ENCODE measurements at places on chromosomes 5 and 9.

GRCh38 chr5:45687701-45688100, 8.5 kb downstream of the HCN1 start:
- no peak overlapping the region for H3K4me3 ChIP-seq
- DNase-seq: no peak
- no peaks in the 10 kb centered on the region for H3K27me3 ChIP-seq

DNA sequence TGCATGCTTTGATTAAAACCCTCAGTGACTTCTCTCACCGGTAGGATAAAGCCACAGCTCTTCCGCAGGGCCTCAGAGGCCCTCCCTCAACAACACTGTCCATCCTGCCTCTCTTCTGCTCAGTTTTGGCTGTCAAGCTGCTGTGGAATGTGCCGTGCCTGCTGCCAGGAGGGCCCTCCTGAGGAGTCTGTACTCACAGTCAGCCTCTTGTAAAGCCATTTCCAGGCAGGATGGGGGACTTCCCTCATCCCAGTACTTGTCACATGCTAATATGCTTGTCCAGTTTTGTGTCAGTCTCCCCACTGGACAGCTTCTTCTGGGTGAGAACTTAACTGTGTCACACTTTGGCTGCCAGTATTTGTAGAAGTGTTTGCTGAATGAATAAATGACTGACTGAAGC, 13.9 kb upstream of the DDX41 start:
- peaks cover 17% of the 10 kb centered on the region for H3K36me3 ChIP-seq
- H3K4me1 ChIP-seq: no peaks in the 10 kb centered on the region
- DNase-seq: no peak
- no peak overlapping the region for H3K4me3 ChIP-seq
- H3K27me3 ChIP-seq: no peaks in the 10 kb centered on the region
- no peak overlapping the region for H3K27ac ChIP-seq

DNA sequence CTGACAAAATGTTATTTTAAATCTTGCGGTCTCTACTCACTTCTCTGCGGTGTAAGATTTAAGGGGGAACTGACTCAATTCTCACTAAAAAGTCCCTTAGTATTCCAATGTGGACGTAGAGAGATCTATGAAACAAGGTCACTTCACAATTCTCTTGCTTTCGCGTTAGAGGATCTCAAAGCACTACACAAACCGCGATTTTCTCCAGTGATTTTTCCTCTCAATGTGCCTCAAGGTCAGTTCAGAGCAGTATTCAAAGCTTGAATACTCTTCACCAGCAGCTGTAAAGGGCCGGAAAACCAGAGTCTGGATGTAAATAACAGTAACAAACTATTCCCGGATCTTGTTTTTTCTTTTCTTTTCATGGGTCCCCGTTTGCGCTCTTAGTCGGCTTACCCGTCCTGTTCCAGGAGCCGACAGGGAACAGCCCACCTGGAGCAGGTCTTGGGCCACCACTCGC, 128.2 kb downstream of the TMEM161B start:
- no peak overlapping the region for H3K4me3 ChIP-seq
- H3K36me3 ChIP-seq: no peaks in the 10 kb centered on the region
- no peak overlapping the region for H3K27ac ChIP-seq
- H3K4me1 ChIP-seq: peaks cover 4% of the 10 kb centered on the region
- H3K27me3 ChIP-seq: peaks cover 9% of the 10 kb centered on the region

GRCh38 chr5:137714946-137715345, 20.9 kb downstream of the KLHL3 start:
- no peaks in the 10 kb centered on the region for H3K27me3 ChIP-seq
- peaks cover 32% of the 10 kb centered on the region for H3K36me3 ChIP-seq
- H3K4me3 ChIP-seq: no peak overlapping the region
- no peak overlapping the region for H3K27ac ChIP-seq
- no peak for DNase-seq

- H3K4me1 ChIP-seq: no peaks in the 10 kb centered on the region
- H3K27me3 ChIP-seq: peaks cover 6% of the 10 kb centered on the region
- no peaks in the 10 kb centered on the region for H3K36me3 ChIP-seq
- no peak overlapping the region for H3K27ac ChIP-seq
- H3K4me3 ChIP-seq: no peak overlapping the region
Observed at GRCh38 chr9:117671468-117671867, 32.7 kb upstream of the TLR4 start.

GRCh38 chr9:100498592-100498991, 25.6 kb downstream of the TMEFF1 start:
- H3K4me3 ChIP-seq: no peak overlapping the region
- H3K36me3 ChIP-seq: peaks cover 14% of the 10 kb centered on the region
- no peak for DNase-seq

DNA sequence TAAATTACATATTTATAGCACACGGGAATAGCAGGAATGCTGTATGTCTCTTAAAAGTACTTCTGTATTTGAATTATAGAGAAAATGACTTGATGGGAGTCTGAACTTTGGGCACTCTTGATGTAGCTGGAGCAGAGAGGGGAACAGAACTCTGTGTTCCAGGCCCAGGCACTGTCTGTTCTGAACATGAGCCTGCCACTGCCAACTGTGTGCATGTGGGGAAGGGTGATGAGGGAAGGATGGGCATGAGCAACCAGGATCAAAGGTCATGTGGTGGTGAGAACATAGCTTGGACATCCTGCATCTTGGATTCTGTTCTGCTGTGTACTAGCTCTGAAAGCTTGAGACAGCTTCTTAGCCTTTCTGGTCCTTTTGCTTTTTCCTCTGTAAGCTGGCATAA, 16.4 kb upstream of the ZBED3 start:
- no peak overlapping the region for H3K4me3 ChIP-seq
- H3K27me3 ChIP-seq: no peaks in the 10 kb centered on the region
- no peak overlapping the region for H3K27ac ChIP-seq
- peaks cover 21% of the 10 kb centered on the region for H3K36me3 ChIP-seq

- H3K27ac ChIP-seq: no peak overlapping the region
- DNase-seq: no peak
- H3K27me3 ChIP-seq: no peaks in the 10 kb centered on the region
- H3K4me3 ChIP-seq: no peak overlapping the region
- no peaks in the 10 kb centered on the region for H3K36me3 ChIP-seq
- H3K4me1 ChIP-seq: peaks cover 4% of the 10 kb centered on the region
Observed at GRCh38 chr5:63916786-63917185, 45.5 kb downstream of the HTR1A start.

GRCh38 chr5:168931638-168932345, 352.6 kb upstream of the PANK3 start:
- DNase-seq: no peak
- peaks cover 7% of the 10 kb centered on the region for H3K27me3 ChIP-seq
- H3K4me3 ChIP-seq: no peak overlapping the region
- H3K36me3 ChIP-seq: no peaks in the 10 kb centered on the region

DNA sequence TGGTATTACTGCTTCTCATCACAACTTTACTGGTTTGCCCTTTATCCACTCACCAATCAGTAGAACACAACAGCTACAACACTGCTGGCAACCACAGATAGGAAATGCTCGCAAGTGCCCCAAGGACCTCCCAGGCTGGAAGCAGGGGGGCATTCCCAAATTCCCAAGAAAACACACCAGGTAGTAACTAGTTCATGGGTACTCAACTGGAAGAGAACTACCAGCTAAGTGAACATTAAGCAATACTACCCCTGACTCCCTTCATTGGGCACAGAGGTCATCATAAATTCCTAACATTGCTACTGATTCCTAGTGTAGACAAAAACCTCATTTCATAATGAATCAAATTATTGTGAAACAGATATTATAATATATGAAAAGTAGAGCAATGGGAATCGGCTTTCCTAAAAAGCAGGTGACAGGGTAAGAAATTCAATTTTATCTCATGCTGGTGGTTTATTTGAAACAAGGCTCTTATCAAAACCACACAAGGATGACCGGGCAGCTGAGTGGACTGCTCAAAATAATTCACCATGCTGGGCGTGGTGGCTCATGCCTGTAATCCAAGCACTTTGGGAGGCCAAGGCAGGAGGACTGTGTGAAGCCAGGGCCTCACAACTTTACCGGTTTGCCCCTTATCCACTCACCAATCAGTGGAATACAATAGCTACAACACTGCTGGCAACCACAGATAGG, 81.6 kb downstream of the TLE1 start:
- H3K36me3 ChIP-seq: peaks cover 64% of the 10 kb centered on the region
- H3K27ac ChIP-seq: peak overlapping the region; percentile 62
- no peaks in the 10 kb centered on the region for H3K27me3 ChIP-seq
- peaks cover 24% of the 10 kb centered on the region for H3K4me1 ChIP-seq
- no peak overlapping the region for H3K4me3 ChIP-seq

- no peaks in the 10 kb centered on the region for H3K36me3 ChIP-seq
- H3K4me3 ChIP-seq: no peak overlapping the region
- no peak for DNase-seq
Observed at GRCh38 chr5:170629566-170630175, 125.9 kb downstream of the KCNIP1 start.

DNA sequence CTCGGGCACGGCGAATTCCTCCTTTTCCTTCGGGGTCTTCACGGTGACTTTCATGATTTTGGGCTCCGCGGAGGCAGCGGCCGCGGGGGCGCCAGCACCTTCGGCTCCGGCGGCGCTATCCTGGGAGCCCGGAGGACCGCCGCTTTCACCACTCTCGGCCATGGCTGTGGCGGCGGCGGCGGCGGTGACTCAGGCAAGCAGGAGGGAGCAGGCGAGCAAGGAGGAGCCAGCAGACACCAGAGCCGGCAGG, 315 bp downstream of the UBQLN1 start:
- H3K27me3 ChIP-seq: no peaks in the 10 kb centered on the region
- peak overlapping the region; percentile 99 for H3K27ac ChIP-seq
- H3K4me1 ChIP-seq: peaks cover 11% of the 10 kb centered on the region
- peak overlapping the region; percentile 94 for H3K4me3 ChIP-seq
- DNase-seq: no peak

DNA sequence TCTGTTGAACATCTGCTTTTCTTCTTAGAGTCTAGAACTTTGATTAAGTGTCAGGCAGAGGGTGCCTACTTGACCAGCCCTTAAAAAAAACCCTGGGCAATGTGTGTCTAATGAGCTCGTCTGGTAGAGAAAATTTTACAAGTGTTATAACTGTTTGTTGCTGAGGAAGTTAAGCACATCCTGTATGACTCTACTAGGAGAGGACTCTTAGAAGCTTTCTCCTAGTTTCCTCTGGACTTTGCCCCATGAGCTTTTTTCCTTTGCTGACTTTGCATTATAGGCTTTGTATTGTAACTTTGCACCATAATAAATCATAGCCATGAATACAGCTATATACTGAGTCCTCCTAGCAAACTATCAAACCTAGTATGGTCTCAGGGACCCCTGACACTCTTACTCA, 39.4 kb downstream of the GNG10 start:
- no peak overlapping the region for H3K27ac ChIP-seq
- no peaks in the 10 kb centered on the region for H3K27me3 ChIP-seq
- peaks cover 2% of the 10 kb centered on the region for H3K36me3 ChIP-seq
- DNase-seq: no peak
- peaks cover 5% of the 10 kb centered on the region for H3K4me1 ChIP-seq

DNA sequence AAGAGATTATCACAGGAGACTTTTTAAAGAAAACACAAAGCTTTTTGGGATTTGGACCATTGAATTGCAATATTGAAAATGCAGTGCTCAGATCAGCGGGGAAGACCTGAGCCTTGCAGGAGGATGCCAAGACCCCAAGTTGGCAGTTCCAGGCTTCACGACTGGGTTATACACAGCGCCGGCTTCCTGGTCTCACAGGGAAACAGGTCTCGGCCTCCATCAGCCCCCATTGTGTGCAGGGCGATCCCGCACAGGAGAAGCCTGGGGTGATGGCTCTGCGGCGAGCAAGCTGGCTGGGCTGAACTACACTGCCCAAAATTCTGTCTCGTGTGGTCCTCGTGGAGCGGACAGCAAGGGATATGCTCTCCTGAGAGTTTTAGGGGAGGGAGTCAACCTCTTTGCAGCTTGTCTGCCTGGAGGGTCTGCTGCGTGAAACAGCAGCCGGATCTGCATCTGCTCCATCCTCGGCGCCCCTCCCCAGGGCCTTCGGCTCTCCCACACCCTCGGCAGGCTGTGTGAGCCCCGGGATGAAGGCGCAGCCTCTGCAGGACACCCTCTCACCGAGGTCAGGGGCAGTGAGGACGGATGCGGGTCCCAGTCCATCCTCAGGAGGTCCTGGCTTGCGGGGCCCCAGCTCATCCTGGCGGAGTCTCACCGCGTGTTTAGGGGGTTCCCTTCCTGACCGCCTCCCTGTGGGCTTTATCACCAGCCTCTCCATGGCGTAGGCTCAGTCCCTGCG, 60.6 kb downstream of the NSUN2 start:
- no peaks in the 10 kb centered on the region for H3K4me1 ChIP-seq
- no peak overlapping the region for H3K27ac ChIP-seq
- H3K36me3 ChIP-seq: no peaks in the 10 kb centered on the region
- DNase-seq: no peak
- H3K27me3 ChIP-seq: peaks cover 25% of the 10 kb centered on the region
- H3K4me3 ChIP-seq: no peak overlapping the region

- H3K36me3 ChIP-seq: peaks cover 30% of the 10 kb centered on the region
- peaks cover 7% of the 10 kb centered on the region for H3K4me1 ChIP-seq
- no peaks in the 10 kb centered on the region for H3K27me3 ChIP-seq
Observed at GRCh38 chr5:138829341-138829740, 45.8 kb downstream of the LRRTM2 start.

- no peak for DNase-seq
- H3K4me1 ChIP-seq: peaks cover 34% of the 10 kb centered on the region
- H3K4me3 ChIP-seq: peak overlapping the region; percentile 93
- no peaks in the 10 kb centered on the region for H3K36me3 ChIP-seq
- peak overlapping the region; percentile 95 for H3K27ac ChIP-seq
- H3K27me3 ChIP-seq: peaks cover 9% of the 10 kb centered on the region
Observed at GRCh38 chr5:83472213-83472507, 616 bp downstream of the VCAN start.

DNA sequence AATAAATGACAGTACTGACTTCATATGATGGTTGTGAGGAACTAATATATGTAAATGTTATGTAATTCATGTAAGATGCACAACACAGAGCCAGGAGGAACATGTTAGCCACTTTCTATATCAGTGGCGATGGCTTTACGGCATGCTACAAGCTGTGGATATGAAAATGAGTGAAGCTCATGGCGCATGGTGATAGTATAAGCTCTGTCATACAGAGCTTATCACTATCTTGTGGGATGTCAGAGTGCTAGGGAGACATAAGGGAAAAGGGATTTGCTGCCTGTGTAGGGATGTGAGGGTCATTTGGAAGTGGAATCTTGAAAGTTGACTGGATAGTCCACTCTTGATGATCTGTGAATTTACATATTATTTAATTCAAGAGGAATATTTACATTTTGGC, 13.6 kb downstream of the CPEB4 start:
- no peak overlapping the region for H3K4me3 ChIP-seq
- no peak for DNase-seq
- H3K4me1 ChIP-seq: peaks cover 2% of the 10 kb centered on the region
- H3K36me3 ChIP-seq: no peaks in the 10 kb centered on the region
